Placental pericyte (primary cell): ENCODE measurements at places on chromosomes 1 and 21. TPM values are rescaled to one million over a fixed set of nuclear protein-coding genes. Genes with fewer than 3 reads are reported as not detected.

The RIIAD1 gene
- not detected in 2 replicates for total RNA-seq

The FMOD gene
- total RNA-seq, result 0.29 and 7.9 TPM in 2 replicates

The TRIM67 gene
- not detected in 2 replicates for total RNA-seq

The GPR3 gene
- 0.44 and 2.9 TPM in 2 replicates for total RNA-seq

The CDC42 gene
- 353 and 656 TPM in 2 replicates for total RNA-seq

The TMEM82 gene
- not detected in 2 replicates for total RNA-seq

The RAD54L gene
- 0.22 and 9.3 TPM in 2 replicates for total RNA-seq

The COX20 gene
- total RNA-seq, result 14.9 and 20.2 TPM in 2 replicates

The KCND3 gene
- total RNA-seq, result 0.14 and 0.22 TPM in 2 replicates

The ZBTB8A gene
- total RNA-seq, result 5.2 and 8.1 TPM in 2 replicates

The OR2L13 gene
- not detected in 2 replicates for total RNA-seq

The OR2L8 gene
- 0.43 TPM in 1 of 2 replicates, not detected in the other for total RNA-seq

The CITED4 gene
- 1.8 and 10.2 TPM in 2 replicates for total RNA-seq

The ZNF683 gene
- total RNA-seq, result not detected in 2 replicates

The PKP1 gene
- total RNA-seq, result under 0.01 and 0.14 TPM in 2 replicates

The ERICH3 gene
- total RNA-seq, result not detected in 2 replicates

The FAM3B gene
- total RNA-seq, result not detected in 2 replicates

The LAMC2 gene
- 1.5 and 3.4 TPM in 2 replicates for total RNA-seq

The OR2T10 gene
- under 0.01 TPM in 1 of 2 replicates, not detected in the other for total RNA-seq

The LRRC71 gene
- 0.14 TPM in 1 of 2 replicates, not detected in the other for total RNA-seq

The DIRAS3 gene
- total RNA-seq, result 5.7 and 30.4 TPM in 2 replicates

The F5 gene
- not detected in 2 replicates for total RNA-seq

The SPRR5 gene
- not detected in 2 replicates for total RNA-seq

The CHI3L2 gene
- total RNA-seq, result not detected in 2 replicates

The SLC26A9 gene
- total RNA-seq, result not detected in 2 replicates

The COL6A1 gene
- total RNA-seq, result 1,721 and 2,096 TPM in 2 replicates

The OR2T2 gene
- total RNA-seq, result not detected in 2 replicates

The CCDC181 gene
- total RNA-seq, result under 0.01 and 0.14 TPM in 2 replicates

The SRGAP2 gene
- 42.2 and 87.9 TPM in 2 replicates for total RNA-seq

The ZNF436 gene
- total RNA-seq, result 10.1 and 13.5 TPM in 2 replicates

The IPO9 gene
- total RNA-seq, result 18.4 and 35.2 TPM in 2 replicates

The SERTAD4 gene
- total RNA-seq, result 0.22 and 0.72 TPM in 2 replicates

The TNFRSF4 gene
- not detected in 2 replicates for total RNA-seq

The RBBP4 gene
- 126 and 163 TPM in 2 replicates for total RNA-seq

The ZNF362 gene
- 11.6 and 13.5 TPM in 2 replicates for total RNA-seq
